ENCODE measurements at places on chromosomes 7 and 10.

DNA sequence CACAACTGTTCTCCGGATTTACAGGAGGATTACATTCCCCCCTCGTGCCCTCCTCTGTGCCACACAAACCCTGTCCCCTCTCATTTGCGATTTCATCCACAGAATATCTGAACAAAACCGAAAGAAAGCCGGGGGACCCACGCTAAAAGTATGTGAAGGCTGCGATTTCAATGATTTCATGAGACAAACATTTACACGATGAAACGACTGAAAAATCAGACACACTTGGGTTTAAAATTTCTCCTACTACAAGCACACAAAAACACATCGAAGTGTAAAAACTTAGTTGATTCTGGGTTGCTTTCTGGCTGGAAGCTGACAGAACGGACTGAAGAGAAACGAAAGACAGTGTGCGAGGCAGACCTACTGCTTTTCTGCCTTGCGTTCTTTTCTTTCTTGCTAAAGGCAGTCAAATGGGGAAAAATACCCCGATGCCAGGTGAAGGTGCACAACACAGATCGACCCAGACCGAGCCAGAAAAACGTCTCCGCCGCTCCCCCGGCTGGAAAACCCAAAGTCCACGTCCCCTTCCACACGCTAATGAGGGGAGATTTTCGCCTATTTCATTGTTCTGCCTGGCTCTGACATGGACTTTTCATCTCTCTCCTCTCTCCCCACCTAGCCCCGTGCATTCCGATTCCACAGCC is 1.2 kb downstream of the HIPK2 start:
- DNase-seq, result no peak

GRCh38 chr7:21548491-21548890 is 5.7 kb downstream of the DNAH11 start:
- DNase-seq, result no peak

GRCh38 chr10:113498997-113499396 is 53.9 kb upstream of the HABP2 start:
- no peak for DNase-seq

DNA sequence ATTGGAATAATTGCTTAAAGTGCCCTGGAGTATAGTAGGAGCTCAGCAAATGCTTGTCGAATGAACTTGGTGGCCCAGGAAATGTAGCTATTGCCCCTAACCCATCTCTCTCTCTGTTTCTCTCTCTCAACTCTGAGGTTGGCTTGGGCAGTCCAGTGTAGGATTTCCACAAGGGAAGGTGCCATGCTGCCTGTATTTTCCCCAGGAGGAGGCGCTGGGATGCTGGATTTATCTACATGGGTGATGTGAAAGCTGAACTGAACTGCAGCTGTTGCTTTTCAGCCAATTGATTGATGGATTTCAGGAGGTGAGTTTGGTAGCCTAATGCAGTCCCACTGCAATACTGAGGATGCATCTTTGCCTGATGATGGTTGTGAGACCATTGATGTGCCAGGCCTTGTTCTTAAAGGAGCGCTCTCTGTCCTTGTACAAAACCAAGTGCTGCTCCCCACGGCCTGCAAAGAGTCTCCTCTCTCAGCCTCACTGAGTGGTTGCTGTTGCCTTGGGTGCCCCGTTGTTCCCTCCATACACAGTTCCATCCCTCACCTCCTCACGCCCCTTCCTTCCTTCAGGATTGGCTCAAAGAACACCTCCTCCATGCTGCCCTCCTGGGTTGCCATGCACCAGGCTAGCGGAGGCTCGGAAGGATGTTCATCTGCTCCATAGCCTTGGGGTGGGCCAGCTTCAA is 200.6 kb downstream of the GLRX3 start:
- DNase-seq, result no peak

- no peak for DNase-seq
Measured at GRCh38 chr7:123615344-123615743, 13.7 kb downstream of the ASB15 start.

DNA sequence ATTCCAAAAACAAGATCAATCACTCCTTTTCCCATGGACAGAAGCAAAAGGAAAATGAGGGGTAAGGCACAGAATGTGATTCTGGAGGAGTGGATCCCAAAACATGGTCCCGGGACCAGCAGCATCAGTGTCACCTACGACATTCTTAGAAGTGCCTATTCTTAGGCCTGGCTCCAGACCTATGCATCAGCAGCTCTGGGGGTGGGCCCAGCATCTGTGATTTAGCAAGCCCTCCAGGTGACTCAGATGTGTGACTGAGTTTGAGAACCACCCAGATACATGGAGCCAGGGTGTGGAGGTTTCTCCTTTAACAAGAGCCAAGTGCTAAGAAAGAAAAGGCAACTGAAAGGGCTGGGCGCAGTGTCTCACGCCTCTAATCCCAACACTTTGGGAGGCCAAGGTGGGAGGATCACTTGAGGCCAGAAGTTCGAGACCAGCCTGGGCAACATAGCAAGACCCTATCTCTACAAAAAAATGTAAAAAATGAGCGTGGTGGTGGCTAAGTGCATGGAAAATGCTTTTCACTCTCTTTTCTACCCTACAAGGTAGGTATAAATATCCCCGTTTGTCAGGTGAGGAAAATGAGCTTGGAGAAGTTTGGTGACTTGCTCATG is 17.1 kb upstream of the ARPC1A start:
- no peak for DNase-seq

DNA sequence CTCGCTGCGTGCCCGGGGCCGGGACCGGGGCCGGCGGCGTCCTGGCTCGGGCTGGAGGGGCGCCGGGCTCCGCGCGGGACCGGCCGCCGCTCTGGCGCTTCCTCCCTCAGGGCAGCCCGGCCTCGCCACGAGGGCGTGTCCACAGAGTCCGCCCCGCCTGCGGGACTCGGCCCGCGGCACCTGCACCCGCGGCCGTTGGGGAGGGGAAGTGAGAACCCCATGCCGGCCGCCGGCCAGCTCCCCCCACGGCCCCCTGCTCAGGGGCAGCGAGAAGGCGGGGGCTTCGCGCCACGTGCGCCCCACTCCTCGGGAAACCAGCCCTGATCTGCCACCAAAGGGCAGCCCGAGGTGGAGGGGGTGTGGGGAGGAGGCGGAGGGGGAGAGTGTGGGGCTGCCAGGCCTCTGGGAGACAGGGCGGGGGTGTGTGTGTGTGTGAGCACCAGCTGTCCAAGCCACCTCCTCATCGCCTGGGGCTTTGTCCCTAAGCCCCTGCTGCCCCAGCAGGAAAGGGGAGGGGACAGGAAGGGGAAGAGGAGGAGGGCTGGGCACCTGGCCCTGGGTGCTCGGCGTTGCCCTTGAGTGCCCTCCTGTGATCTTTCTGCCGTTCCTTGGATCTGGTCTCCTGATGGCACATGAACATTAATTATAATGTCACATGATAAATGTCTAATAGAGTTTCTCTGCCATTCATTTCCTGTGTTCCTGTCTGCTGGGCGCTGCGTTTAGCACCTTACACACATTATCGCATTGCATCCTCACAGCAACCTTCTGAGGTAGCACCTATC is at the start of gene PIK3AP1:
PIK3AP1 (minus strand) TSS at position 93 of the 785 bp plus-strand sequence. CDS start 120 bp downstream, outside the sequence.
- DNase-seq, result no peak

GRCh38 chr7:121313793-121314676 is 14.8 kb upstream of the WNT16 start:
- no peak for DNase-seq

- DNase-seq, result no peak
Measured at GRCh38 chr7:159113056-159113455, 31.6 kb downstream of the VIPR2 start.

- DNase-seq, result no peak
Measured at GRCh38 chr10:5965266-5965665, 12.1 kb downstream of the IL15RA start.

DNA sequence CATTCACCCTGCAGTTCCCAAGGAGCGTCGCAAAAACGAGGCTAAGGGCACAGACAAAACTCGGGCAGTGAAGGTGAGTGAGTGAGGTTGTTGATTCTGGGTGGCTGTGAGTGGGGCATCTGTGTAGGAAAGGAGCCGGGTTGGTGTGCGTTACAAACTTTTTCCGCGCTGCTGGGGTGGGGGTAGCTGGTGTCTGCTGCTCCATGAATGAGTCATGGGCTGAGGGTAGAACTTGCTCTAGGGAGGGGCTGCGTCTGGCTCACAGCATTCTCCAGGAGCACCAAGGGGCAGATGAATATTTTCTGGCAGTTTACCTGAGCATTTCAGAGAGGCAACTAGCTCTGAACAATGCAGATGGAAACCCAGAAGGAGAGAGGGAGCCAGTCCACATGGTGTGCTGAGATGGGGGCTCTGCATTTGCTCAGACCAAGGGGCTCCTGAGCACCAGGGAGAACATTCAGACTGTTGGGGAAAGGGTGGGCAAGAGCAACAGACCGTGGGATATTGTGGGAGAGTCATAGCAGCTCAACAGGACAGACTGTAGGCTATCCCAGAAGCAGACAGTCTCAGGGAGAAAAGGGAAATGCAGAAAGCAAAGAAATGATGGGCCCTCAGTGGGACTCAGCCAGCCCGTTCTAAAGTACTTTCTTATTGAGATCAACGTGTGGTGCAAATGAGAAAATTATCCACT is 18.8 kb downstream of the NOBOX start:
- no peak for DNase-seq

DNA sequence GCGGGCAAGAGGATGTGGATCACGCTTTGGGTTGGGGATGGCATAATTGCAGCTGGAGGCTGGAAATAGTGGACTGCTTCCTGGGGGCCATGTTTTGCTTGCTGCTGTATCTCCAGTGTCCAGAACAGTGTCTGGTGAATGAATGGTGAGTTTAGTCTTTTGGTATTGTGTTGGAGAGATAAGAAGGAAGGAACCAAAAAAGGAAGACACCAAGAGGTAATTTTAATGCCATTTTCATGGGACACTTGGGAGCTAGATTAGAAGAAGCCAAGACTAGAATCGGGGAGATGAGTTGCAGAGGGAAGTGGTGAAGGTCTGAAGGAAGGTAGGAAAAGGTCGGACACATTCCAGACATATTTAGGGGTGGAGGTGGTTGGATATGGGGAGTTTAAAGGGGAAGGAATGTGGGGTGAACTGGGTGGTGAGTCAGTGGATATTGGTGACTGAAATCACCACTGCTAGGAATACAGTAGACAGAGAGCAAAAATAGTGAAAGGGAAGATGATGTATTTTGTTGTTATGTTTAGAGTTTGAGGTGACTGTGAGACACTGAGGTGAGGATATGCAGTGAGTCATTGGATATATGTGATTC is 76.7 kb downstream of the CCNY start:
- DNase-seq, result no peak

GRCh38 chr10:116437076-116437692 is 9.5 kb downstream of the PNLIPRP3 start:
- no peak for DNase-seq

DNA sequence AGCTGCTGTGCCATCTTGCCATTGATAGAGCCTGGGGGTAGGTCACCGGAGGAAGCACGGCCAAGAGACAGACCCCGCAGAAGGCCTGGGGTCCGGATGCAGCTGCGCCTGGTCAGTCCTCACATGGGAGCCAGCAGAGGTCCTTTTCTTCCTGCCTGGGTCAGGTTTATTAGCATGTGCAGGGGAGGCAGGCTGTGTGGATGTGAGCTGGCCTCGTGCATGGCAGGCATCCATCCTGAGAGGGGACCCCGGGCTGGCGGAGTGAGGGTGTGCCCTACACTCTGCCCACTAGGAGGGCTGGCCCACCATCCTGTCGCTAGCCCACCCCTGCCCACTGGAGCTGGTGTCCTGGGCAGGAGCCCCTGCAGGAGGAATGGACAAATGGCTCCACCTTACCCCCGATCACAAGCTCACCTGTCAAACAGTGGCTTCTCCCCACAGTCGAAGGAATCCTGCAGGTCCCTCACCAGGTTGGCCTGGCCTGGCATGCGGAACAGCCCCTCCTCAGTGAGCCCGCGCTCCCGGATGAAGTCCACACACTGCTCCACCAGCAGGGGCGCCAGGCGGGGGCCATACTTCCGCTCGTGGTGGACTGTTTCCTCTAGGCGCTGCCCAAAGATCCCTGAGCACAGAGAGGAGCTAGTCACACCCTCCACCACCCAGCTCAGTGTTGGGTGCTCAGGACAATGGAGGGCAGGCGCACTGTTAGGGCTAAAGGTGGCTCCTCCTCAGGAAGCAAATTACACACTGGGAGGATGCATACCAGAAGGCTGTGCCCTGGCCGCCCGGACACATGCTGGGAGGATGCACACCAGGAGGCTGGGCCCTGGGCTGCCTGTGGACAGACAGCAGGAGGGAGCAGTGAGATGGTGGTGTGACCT is 145.4 kb downstream of the ARHGAP22 start:
- DNase-seq, result no peak

DNA sequence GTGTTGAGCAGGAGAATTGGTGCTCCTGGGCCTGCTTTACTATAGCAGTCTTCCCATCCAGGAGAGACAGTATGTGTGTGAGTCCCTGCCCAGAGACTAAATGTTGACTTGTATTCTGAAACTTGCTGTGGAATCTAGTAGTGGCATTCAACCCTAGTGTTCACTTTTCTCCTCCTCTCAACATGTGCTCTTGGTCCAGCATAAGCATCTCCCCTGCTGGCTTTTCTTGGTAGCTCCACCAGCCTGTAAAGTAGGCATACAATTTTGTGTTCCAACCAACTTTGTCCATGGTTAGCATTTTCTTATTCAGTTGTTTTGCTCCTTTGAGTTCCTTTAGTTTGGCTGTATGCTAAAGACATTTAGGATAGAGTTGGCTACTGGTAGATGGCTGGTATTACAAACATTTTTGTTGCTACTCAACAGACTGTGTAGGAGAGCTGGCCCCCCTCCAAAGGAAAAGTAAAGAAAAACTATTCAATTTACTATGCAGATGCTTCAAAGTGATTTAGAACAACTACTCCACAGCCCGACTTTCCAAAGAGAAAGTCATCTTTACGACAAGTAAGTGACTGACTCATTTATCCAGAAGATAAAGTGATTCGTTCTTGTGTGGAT is 46.0 kb downstream of the ASB4 start:
- no peak for DNase-seq

- no peak for DNase-seq
Measured at GRCh38 chr10:79406683-79407422, 38.6 kb downstream of the ZCCHC24 start.

DNA sequence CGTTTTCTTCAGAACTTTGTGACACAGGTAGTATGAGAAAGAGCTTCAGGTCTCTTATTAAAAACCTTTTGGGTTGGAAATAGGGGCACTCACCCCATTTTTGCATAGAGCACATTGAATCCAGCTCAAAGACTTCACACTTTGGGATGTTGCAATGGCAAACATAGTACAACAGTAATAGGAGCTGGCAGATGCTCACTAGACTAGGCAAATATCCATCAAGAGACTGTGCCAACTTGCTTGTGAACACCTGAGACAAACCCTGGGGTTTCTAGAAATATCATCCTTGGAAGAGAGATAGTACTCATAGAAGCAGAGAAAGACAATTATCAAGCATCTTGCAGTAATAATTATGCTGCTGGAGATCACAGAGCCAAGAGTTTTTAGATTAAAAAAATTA is 280.0 kb downstream of the CACNA2D1 start:
- DNase-seq, result no peak

GRCh38 chr7:24573554-24574338 is 494 bp downstream of the PALS2 start:
- no peak for DNase-seq

DNA sequence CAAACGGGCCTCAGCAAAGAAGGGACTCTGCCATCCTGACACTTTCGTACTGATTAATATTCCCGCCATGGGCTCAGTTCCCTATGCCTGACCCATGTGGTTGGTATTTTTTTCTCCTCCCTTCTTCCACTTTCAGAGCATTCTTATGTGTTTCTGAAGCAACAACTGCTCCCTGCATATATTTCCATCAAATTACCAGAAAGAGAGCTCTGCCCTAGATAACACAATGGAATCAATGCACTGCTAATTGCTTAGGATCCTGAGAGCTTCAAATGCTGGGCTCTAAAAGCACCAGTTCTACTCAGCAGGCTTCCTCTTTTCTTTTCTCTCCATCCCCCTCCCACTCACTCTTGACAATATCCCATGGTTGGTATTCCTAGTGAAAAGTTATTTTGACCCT is 5.3 kb downstream of the TECTB start:
- no peak for DNase-seq

GRCh38 chr7:127776776-127777386 is 124.9 kb downstream of the SND1 start:
- no peak for DNase-seq
